ENCODE measurements at places on chromosomes 3 and 15. TPM values are rescaled to one million over a fixed set of nuclear protein-coding genes. Genes with fewer than 3 reads are reported as not detected.

- DNase-seq = peak; percentile 87
These were observed 64.2 kb upstream of the ARL8B start for GRCh38 chr3:5057857-5058324.

DNA sequence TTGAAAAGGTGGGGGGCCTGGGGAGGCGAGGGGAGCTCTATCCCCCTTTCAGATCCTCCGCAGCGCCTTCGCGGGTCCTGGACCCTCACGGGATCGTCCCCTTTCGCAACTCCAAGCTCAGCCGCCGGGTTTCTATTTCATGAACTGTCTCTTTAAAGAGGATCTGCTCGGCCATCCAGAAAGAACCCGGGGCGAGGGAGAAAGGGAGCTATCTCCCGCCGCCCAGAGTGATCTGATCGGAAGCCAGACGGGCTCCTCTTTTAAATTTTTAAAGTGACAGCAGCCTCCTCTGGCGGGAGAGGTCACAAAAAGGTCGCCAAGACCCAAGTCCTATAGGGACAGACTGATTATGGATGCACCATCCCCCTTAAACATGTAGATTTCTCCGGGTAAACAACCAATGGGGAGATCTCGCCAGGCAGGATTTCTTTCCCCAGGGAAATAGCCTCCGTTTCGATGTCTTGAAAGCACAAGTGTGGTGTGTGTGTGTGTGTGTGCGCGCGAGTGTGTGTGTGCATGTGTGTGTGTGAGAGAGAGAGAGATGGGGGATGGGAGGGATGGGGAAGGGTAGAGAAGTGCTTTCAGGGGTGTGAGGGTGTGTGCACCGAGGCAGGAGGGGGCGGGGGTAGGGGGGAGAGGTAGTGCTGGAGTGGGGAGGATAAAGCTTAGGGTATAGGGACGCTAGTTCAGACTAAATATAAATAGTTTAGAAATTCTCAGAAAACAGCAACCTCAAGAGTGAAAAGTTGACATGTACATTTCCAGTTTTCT lies 516.1 kb downstream of the MECOM start:
- peak; percentile 83 for DNase-seq

- DNase-seq = no peak
These were observed 1.1 kb upstream of the ALCAM start for GRCh38 chr3:105365391-105366325.

DNA sequence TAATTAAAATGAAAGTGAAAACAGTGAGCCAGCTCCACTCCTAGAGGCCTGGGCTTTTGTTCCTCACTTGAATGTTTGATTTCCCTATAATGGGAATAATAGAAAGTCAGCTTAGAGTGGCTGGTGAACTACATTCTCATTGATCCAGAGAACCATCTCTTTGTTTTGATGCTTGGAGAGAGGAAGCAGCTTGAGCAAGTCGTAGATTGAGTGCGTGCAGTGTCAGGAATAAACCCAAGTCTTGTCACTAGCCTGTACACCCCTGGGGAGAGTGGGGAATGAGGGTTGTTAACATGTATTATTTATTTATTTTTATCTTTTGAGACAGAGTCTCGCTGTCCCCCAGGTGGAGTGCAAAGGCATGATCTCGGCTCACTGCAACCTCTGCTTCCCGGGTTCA lies 885 bp upstream of the LSG1 start:
- DNase-seq = no peak

DNA sequence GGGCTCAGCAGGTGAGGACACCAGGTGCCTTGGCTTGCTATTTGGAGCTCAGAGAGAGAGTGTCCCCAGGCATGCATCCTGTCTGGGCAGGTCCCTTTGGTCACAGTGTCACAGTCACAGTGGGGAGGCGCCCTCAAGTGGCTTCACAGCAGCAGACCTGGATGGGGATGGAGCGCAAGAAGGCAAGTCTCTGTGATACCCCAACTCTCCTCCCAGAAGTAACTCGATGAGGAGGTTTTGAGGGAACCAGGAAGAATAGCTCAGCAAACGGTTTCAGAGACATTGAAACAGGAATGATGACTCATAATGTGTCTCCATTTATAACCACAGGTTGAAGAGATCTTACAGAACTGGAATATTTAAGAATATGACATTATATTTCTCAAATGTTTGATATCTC lies 66.5 kb upstream of the SH3GL3 start:
- peak; percentile 60 for DNase-seq

GRCh38 chr3:124275412-124275811 lies 283.5 kb upstream of the ROPN1 start:
- DNase-seq = peak; percentile 69

- peak; percentile 78 for DNase-seq
These were observed 574 bp downstream of the NGRN start for GRCh38 chr15:90266061-90266431.

DNA sequence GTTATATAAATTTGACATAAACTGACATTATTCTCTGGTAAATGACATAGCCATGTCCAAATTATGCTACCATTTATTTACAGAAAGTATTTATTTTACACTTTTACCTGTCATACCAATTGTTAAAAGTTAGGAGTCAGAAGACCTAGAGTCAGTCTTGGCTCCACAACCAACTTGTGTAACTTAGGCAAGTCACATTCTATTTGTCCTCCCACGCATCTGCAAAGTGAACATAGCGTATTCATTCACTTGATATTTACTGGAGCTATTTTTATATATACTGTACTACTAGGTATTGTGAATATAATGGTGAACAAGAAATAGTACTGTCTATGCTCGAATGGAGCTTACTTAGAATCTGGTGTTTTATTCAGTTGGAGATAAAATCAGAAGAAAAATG lies 78.7 kb downstream of the ZNF280D start:
- DNase-seq = no peak

DNA sequence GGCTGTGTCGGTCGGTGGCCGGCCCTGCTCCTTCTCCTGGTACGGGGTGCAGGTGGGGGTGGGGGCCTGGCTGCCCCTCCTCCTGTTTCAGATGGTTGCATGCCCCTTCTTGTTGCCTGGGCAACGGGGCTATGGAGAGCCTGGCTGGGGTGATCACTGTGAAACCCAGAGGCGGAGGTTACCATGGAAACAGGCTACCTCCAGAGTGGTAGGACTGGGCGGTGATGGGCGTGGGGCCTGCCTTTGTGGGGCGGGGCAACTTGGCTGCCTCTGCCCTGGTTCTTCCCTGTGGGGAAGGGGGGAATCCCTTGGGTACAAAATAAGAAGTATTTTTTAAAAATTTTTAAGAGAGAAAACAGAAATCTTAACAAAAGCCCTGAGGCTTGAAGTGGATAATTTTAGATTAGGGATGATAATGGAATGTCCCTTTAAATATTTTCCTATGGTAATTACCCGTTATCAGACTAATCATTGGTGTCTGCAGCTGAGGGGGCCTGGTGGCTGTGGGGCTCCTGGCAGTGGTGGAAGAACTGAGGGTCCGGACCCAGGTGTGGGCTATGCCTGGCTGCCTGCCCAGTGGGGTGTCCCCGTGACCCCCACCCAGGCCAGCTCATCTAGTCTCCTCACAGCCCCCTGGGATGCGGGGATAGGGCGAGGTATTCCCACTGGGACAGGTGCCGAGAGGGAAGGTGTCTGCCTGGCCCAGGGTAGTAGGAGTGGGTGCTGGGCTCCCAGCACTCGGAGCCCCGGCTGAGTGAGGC lies 32.5 kb downstream of the PLXNA1 start:
- DNase-seq = no peak

Gene GALNT15
- 19.3 TPM for total RNA-seq

Gene MESP1
- total RNA-seq = 7.4 TPM

Gene TTBK2
- 29.1 TPM for total RNA-seq

Data from right cardiac atrium (tissue), 5 donors.